ENCODE measurements at places on chromosomes 3 and 15.

DNA sequence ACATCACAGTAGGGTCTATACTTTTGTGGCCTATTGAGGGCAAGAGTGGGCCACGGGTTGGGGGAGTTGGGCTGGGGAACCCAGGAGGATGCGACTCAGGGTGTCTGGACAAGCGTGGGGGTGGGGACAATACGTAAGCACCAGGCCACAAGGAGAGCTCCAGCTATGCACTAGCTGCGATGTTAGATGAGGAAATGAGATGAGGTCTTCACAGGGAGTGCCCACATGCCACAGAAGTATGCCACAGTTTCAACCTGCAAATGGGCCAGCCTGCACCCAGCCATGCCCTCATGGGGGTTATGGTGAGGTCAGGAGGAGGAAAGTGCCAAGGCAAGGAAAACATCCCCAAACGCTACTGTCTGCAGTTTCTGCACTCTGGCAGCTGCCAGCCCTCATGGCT, 30.5 kb downstream of the CACNA2D2 start:
- DNase-seq = no peak

DNA sequence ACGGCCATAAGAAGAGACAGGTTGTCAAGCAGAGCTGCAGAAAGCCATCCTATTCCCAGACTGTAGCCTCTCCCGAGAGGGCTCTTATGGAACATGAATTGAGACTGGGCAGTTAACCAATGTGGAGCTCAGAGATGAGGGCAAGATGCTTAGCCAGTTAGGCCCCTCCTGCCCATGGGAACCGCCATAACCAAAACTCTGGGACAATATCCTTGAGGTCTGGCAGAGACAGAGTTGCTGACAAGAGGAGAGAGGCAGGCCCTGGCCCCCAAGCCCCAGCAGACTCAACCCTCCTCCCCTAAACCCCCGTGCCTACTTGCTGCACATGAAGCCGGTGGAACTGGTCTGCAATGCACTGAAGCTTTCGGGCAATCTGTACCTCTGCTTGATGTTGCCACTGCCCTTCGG, 4.8 kb downstream of the BMF start:
- DNase-seq = no peak

- DNase-seq = no peak
Observed at GRCh38 chr3:116920826-116921610, 211.4 kb downstream of the TUSC7 start.

GRCh38 chr3:185981621-185982020, 43.8 kb upstream of the TRA2B start:
- DNase-seq = no peak

GRCh38 chr15:39598186-39598850, 17.4 kb downstream of the THBS1 start:
- no peak for DNase-seq

GRCh38 chr15:91385311-91385710, 285.3 kb downstream of the SV2B start:
- no peak for DNase-seq

GRCh38 chr3:107268469-107268868, 108.8 kb upstream of the CCDC54 start:
- no peak for DNase-seq

DNA sequence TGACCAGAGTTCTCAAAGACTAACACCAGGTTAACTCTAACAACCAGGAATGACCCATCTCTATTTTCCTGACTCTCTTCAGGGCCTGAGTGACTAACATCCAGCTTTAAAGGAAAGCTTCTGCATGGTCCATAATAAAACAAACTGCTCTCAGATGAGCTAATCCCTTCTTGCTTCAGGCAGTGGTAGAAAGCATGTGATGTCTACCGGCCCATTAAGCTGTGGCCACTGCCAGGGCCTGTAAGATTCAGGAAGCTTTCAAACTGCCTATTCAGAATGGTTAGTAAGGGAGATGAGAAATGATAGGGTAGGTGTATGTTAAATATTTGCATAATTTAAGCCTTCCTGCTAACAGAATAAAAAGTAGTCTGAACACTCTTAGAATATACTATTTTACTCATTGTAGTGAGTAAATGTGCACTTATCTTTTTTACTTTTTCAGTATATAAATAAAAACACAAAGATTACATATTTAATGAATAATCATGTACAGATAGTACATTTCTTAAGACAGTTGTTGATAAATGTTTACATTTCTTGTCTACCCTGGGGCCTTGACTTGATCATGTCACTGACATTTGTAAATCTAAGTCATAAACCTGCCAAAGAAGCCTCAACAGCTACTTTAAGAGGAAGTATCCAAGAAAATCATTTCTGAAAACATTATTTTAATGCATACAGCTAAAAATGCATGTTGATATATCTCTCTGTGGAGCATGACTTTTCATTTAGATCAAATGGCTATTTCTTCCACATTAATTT, 222.0 kb downstream of the MCTP2 start:
- DNase-seq = no peak

- no peak for DNase-seq
Observed at GRCh38 chr3:32592011-32592410, 21.4 kb upstream of the DYNC1LI1 start.

DNA sequence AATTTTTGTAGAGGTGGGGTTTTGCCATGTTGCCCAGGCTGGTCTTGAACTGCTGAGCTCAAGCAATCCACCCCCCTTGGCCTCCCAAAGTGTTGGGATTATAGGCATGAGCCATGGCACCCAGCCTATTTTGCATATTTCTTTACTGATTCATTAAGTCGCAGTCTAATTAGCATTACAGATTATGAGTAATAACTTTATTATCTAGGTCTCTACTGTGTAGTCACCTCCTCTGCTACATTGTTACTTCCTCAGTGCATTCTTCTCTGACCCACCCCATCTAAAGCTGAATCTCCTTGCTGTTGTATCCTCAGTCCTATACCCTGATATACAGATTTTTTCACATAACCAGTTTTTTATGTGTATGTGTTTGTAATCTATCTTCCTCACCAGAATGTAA, 61.7 kb downstream of the TFDP2 start:
- no peak for DNase-seq

GRCh38 chr15:85456798-85457197, 76.4 kb downstream of the AKAP13 start:
- DNase-seq = no peak

DNA sequence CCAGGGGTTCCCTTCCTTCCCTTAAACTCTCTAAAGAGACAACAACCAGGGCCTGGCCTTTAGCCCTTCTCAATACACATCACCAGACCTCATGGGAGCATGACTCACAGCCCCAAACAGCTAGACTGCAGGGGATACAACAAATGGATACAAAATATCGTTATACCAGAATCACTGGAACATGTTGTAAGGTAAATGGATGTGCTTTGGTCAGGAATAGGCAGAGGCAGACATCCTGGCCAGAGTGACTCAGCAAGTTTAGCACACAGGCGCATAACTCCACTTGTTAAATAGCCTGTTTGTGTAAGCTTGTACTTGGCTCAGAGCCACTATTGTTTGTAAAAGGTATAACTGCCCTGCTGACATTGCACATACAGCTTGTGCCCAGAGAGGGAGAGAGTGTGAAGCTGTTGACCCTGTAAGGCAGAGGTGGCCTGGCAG, 18.3 kb downstream of the TMED3 start:
- no peak for DNase-seq

- no peak for DNase-seq
Observed at GRCh38 chr3:144259267-144259666, 287.6 kb downstream of the DIPK2A start.

DNA sequence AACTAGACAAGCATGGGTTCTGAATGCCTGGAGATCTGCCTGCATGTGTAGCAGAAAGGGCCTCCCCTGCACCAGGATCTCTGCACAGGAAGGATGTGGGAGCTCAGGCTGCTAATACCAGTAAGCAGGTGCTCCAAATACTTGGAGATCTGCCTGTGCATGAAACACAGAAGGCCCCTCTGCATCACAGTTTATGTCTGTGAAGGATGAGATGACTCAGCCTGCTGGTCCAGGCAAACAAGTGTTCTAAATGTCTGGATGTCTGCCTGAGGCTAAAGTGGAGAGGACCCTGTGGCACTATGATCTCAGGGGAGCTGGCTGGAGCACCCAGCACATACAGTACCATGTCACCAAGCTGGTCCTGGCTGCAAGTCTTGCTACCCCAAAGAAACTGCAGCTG, 678.8 kb downstream of the MCTP2 start:
- no peak for DNase-seq

GRCh38 chr3:24494618-24495325, at the start of gene THRB:
THRB (minus strand) TSS chr3:24494850.
- no peak for DNase-seq

- no peak for DNase-seq
Observed at GRCh38 chr15:48085591-48085930, 35.2 kb upstream of the SLC24A5 start.

GRCh38 chr3:107985496-107985895, 105.3 kb downstream of the CD47 start:
- no peak for DNase-seq

DNA sequence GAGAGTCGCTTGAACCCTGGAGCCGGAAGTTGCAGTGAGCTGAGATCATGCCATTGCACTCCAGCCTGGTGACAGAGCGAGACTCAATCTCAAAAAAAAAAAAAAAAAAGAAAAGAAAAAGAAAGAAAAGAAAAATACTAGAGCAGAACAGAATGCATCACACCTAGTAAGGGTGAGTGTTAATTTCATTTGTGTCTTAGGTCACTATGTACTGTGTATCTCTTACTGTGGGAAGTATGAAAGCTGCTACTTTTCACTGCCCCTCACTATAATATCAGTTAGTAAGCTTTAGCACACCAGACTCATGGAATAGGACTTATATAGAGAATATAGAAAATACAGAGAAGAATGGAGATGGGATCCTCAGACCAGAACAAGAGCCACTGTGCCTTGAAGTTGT, 45.9 kb upstream of the RASA2 start:
- no peak for DNase-seq

- DNase-seq = no peak
Observed at GRCh38 chr3:162103808-162104207, 607.2 kb downstream of the OTOL1 start.

DNA sequence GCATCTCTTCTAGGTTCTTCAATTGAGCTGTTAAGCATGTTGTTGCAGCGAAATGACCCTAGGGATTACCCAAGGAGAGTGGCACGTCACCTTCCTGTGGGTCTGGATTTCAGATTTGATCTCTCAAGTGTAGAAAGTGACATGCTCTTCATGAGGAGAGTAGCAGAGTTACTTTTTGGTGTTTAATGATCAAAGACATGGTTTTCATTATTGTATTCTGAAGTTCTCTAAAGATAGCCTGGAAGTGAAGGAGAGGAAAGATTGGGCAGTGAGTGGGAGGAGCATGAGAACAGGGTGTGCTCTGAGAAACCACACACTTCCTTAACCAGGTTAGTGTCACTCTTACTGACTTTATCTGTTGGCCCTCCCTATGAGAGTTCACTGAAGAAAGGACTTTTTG, 153.6 kb downstream of the AKAP13 start:
- DNase-seq = no peak

- no peak for DNase-seq
Observed at GRCh38 chr15:52133510-52134220, 21.1 kb upstream of the BCL2L10 start.

- no peak for DNase-seq
Observed at GRCh38 chr15:36658312-36658711, 78.9 kb downstream of the CDIN1 start.

DNA sequence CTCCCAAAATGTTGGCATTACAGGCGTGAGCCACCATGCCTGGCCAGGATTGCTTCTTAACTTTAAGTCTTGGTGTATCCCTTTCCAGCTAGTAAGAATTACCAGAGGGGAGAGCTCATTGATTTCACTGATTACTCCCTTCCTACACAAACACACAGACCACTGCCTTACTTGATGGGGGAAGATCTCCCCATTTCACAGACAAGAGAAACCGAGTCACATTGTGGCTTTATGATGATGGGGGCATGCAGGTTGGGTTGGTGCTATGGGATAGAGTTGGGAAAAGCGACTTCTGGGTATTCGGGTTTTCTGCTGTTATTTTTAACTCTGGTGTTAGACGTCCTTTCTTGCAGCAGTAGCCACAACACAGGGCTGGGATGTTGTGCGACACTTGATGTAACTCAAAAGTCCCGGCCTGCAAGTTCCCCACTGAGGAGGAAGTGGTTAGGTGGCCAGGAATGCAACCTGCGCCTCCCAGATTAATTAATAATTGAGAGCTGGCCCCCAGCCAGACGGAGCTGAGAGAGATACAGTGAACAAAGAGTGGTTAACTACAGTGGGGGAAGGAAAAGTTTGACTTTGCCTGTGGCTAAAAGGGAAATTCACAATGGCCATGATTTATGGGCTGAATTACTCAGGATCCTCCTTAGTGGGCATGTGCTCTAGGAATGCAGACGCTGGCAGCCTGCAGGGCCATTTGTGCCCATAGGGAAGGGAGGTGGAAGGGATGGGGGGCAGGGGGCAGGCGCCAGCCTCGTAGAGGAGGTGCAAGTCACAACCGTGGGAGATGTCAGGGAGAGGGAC, 63.6 kb downstream of the SMAD6 start:
- no peak for DNase-seq

- no peak for DNase-seq
Observed at GRCh38 chr3:51338632-51339031, 46.5 kb upstream of the MANF start.

- DNase-seq = no peak
Observed at GRCh38 chr3:30188713-30189112, 417.7 kb upstream of the TGFBR2 start.

- DNase-seq = no peak
Observed at GRCh38 chr3:128083396-128083795, 31.2 kb downstream of the SEC61A1 start.

- no peak for DNase-seq
Observed at GRCh38 chr3:195251336-195252065, 19.5 kb downstream of the XXYLT1 start.

DNA sequence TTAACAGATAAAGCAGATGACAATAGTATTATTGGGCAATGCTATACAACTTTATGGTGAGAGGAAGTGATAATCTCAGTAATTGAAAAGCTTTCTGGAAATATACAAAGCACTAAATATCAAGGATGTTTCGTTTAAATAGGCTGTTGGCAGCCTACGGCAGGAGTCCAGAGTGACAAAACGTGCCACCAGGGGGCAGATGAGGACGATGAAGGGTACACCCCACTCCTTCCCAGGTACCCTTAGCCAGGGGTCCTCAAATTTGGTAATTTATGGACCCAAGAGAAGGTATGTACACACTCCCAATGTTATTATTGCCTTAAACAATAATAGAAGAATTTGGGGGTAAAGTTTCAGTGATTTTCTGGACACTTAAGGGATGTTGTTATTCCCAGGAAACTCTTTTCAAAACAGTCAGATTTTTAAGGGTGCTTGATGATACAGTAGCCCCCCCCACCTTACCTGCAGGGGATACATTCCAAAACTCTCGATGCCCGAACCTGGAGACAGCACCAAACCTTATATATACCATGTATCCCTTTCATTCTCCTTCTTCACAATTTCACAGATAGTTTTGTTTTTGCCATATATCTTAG, 1.4 kb upstream of the MAGEL2 start:
- DNase-seq = no peak

DNA sequence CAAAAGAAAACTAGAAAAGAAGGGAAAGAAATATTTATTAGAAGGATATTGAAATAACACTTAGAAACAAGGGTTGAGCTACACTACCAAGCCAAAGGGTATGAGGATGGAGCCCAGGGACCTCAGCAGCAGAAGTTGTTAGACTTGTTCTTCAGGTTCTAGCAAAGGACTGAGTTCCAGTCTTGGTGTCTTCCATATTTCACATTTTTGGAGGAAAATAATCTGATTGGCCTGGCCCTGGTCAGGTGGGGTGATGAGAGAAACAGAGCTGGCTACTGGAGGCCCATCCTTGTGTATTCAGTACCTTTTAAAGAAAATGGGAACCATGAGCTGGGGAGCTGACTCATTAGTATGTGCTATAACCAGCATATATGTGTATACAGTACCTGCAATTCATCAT, 28.2 kb downstream of the PPP4R2 start:
- DNase-seq = no peak

All from NCI-H524 treated with DMSO at 0.1 percent for 48 hours (cell line).